ENCODE measurements at places on chromosomes 3 and 15.

DNA sequence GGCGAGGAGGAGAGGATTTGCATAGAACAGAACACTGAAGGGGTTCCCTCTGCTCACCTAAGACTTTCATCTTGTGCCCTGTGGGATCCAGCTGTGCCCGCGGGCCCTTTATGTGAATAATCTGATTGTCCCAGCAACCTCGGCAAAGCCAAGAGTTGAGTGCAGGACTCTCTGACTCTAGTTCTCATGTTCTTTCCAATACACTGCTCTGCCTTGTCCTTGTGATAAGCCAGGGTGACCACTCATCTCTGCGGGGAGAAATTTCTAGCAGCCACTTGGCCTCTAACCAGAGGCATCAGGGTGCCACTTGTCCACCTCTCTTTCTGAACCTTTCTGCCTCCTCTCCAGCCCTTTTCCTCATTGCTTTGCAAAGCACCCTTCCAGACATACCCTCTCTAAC is 31.8 kb downstream of the AQP9 start:
- H3K36me3 ChIP-seq: no peaks in the 10 kb centered on the region
- no peaks in the 10 kb centered on the region for H3K4me1 ChIP-seq
- peaks cover 35% of the 10 kb centered on the region for H3K27me3 ChIP-seq
- H3K27ac ChIP-seq: no peak overlapping the region
- no peak overlapping the region for H3K4me3 ChIP-seq
- no peak for DNase-seq

GRCh38 chr3:61277411-61277810 is 26.2 kb upstream of the FHIT start:
- no peaks in the 10 kb centered on the region for H3K36me3 ChIP-seq
- H3K27me3 ChIP-seq: peaks cover 31% of the 10 kb centered on the region

- no peak overlapping the region for H3K4me3 ChIP-seq
- peaks cover 18% of the 10 kb centered on the region for H3K36me3 ChIP-seq
- peaks cover 11% of the 10 kb centered on the region for H3K4me1 ChIP-seq
- no peak overlapping the region for H3K27ac ChIP-seq
- no peak for DNase-seq
Observed at GRCh38 chr3:61908382-61908781, 347.0 kb downstream of the PTPRG start.

DNA sequence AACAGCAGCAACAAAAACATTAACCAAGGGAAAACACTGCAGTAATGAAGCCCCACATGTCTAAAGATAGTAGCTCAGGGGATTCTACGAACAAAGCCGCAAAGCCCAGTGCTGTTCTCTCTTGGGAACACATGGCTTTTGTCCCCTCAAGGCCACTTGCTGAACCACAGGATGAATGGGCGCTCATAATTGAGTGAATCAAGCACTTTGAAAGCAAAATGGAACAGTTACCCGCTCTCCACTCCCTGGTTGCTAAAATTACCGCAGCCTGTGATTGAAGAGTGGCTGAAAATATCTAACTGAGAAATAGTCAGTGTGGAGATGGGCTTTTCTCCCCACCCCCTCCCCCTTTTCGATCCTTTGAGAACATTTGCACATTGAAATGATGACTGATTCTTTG is 39.6 kb downstream of the RASGRF1 start:
- no peaks in the 10 kb centered on the region for H3K27me3 ChIP-seq
- H3K4me3 ChIP-seq: no peak overlapping the region
- peaks cover 4% of the 10 kb centered on the region for H3K36me3 ChIP-seq
- no peak for DNase-seq
- H3K4me1 ChIP-seq: no peaks in the 10 kb centered on the region

GRCh38 chr15:55766676-55767075 is 23.7 kb upstream of the PRTG start:
- H3K27me3 ChIP-seq: no peaks in the 10 kb centered on the region
- H3K27ac ChIP-seq: no peak overlapping the region
- no peaks in the 10 kb centered on the region for H3K36me3 ChIP-seq
- DNase-seq: no peak
- H3K4me3 ChIP-seq: no peak overlapping the region

- no peaks in the 10 kb centered on the region for H3K36me3 ChIP-seq
- no peaks in the 10 kb centered on the region for H3K27me3 ChIP-seq
- no peak overlapping the region for H3K27ac ChIP-seq
- H3K4me3 ChIP-seq: no peak overlapping the region
- peaks cover 10% of the 10 kb centered on the region for H3K4me1 ChIP-seq
Observed at GRCh38 chr3:124784686-124785382, 54.6 kb downstream of the UMPS start.

DNA sequence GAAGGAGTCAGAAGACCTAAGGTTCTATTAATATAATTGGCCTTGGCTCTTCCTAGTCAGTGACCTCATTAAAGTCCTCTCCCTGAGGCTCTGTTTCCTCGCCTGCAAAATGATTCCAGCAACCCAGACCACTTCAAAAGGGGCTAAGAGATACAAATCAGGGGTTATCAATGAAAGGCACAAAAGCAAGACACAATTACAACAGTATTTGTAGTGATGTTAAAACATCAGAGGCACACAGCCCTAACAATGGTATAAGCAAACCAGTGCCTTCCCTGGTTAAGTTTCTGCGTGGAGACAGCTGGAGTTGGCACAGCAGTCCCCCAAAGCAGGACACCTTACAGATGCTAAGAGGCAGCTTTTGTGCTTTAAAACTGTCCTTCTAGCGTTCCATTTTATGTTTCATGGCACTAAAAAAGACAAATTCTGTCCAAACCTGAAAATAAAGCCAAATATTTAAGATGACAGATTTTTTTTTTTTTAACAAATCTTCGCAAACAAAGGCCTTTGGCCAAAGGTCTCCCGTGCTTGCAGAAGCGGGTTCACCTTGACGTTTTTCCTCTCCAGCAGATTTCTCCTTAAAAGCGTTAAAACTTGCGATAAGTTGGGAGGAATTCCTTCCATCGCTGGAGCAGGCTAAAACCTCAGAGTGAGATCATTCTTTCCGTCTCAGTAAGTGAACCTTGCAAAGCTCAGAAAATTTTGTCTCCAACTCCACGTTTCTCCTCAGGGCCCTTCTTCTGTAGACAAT is 999 bp downstream of the ZNF280D start:
- H3K4me3 ChIP-seq: peak overlapping the region; percentile 88
- peaks cover 12% of the 10 kb centered on the region for H3K36me3 ChIP-seq

DNA sequence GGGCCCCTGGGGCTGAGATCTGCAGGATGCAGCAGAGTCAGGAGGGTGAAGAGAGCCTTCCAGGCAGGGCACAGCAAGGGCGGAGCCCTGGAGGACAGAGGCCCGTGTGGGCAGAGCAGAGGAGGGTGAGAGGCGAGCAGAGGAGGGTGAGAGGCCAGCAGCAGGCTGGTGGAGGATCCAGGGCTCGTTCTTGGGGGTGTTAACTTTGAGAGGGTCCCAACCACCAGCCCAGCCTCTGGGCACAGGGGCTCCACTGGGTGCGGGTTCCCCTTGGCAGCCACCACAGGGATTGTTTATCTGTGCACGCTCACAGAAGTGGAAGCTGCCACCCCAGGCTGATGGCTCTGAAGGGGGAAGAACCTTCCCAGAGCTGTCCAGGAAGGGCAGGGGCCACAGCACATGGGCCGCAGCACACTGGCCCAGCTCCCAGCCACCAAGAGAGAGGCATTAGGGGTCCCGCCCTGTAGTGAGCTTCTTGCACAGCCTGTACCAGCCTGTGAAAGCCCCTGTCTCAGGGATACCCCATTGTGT is 9.3 kb upstream of the PLXND1 start:
- DNase-seq: no peak
- H3K36me3 ChIP-seq: peaks cover 6% of the 10 kb centered on the region
- H3K4me3 ChIP-seq: no peak overlapping the region

GRCh38 chr15:82950295-82950694 is 2.2 kb downstream of the HOMER2 start:
- H3K4me1 ChIP-seq: no peaks in the 10 kb centered on the region
- no peak overlapping the region for H3K4me3 ChIP-seq
- no peaks in the 10 kb centered on the region for H3K36me3 ChIP-seq

- no peaks in the 10 kb centered on the region for H3K27me3 ChIP-seq
- H3K27ac ChIP-seq: no peak overlapping the region
- H3K4me3 ChIP-seq: no peak overlapping the region
- no peak for DNase-seq
- peaks cover 22% of the 10 kb centered on the region for H3K4me1 ChIP-seq
Observed at GRCh38 chr3:31173118-31173718, 278.8 kb upstream of the GADL1 start.

Measured in MCF 10A (cell line).